ENCODE measurements at places on chromosomes 6 and 20.

- no peak for DNase-seq
Observed at GRCh38 chr6:40573221-40573620, 13.9 kb downstream of the LRFN2 start.

GRCh38 chr20:17645546-17646208 lies 36.4 kb downstream of the RRBP1 start:
- DNase-seq, result no peak

DNA sequence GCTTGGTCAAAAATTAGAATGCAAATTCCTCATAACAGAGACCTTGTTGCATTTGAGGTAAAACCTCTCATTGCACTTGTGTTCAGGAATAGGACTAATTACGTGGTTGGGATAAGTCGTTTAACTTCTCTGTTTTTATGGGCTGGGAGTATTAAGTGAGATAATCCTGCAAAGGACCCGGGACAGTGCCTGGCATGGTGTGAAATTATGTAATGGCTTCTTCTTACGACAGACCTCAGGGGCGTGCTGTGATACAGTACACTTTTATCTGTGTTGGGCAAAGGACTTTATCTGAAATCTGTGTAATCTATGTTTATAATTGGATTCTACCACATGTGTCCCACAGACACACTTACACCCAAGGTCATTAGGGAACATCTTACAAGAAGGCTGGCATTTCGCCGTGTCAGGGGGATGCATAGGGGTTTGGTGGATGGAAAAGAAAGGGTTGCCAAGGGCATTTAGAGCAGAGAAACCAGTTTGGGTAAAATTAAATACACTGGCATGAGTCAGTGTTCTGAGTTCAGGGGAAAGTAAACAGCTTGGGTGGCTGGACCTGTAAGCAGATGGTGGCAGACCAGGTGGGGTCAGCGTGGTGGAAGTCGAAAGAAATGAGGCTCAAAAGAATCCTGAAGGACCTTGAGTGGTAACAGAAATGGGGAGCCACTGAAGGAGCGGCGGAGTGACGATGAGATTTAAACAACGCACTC lies 17.2 kb upstream of the RTF2 start:
- DNase-seq, result no peak

- no peak for DNase-seq
Observed at GRCh38 chr6:137579612-137580011, 85.4 kb upstream of the OLIG3 start.

- no peak for DNase-seq
Observed at GRCh38 chr20:33609504-33609903, 52.6 kb upstream of the C20orf144 start.

DNA sequence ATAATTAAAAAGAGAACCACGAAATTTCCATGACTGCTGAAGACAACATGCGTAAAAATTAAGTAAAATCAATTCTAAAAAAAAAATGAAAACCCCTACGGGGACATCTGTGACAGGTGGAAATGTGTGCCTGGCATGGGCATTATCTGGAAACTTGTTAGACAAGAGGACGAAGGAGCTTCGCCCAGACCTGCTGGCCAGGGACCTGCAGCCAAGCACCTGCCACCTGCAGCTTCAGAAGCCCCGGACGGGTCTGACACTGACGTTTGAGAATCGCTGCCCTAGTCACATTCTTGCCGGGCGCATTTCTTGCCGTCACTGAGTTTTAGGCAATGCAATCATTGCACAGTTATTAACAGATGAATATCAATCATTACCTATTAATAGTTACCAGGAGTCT lies 140.3 kb downstream of the SMOC2 start:
- DNase-seq, result no peak
